ENCODE measurements at places on chromosomes 3 and 15.

- DNase-seq, result no peak
Observed at GRCh38 chr15:32867313-32867626, 149.5 kb downstream of the GREM1 start.

DNA sequence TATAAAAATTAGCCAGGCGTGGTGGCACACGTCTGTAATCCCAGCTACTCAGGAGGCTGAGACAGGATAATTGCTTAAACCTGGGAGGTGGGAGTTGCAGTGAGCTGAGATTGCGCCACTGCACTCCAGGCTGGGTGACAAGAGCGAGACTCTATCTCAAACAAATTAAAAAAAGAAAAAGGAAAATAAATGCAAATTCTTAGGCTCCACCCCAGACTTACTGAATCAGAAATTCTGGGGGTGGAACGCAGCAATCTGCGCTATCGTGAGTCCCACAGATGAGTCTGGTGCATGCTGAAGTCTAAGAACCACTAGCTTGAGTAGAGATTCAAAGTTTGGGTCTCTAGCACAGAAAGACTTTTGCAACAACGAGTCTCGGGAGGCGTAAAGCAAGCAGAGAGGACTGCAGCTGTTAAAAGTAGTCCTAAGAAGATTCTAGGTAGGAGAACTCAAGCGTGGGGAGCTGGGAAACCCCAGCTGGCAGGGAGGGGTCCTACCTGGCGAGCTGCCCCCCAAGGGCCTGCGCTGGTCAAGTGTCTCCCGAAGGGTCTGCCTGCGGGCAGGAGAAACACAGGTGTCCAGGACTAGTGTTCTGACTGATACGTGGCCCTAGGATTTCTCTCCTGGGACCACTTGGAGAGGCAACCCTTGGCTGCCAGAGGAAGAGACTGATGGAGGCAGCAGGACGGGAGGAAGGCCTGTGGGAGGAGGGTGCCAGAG lies 21.9 kb downstream of the CEP19 start:
- no peak for DNase-seq

DNA sequence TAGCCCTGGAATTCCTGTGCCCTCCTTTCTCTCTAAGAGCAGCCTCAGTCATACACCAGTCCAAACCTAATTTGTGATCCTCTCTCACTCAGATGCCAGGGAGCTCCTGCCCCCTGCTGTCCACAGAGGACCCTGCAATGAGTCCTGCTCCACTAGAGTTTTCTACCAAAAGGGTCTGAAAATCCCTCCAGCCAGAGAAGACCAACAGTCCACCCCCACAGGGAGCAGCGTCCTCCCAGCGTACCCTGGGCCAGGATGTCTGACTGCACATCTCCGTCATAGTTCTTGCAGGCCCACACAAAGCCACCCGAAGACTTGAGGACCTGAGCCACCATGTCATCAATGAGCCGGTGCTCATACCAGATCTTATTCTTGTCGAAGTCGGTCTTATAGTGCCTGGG lies 15.4 kb downstream of the IDH2 start:
- DNase-seq, result no peak

GRCh38 chr15:62607643-62608042 lies 434.9 kb upstream of the TPM1 start:
- DNase-seq, result no peak

DNA sequence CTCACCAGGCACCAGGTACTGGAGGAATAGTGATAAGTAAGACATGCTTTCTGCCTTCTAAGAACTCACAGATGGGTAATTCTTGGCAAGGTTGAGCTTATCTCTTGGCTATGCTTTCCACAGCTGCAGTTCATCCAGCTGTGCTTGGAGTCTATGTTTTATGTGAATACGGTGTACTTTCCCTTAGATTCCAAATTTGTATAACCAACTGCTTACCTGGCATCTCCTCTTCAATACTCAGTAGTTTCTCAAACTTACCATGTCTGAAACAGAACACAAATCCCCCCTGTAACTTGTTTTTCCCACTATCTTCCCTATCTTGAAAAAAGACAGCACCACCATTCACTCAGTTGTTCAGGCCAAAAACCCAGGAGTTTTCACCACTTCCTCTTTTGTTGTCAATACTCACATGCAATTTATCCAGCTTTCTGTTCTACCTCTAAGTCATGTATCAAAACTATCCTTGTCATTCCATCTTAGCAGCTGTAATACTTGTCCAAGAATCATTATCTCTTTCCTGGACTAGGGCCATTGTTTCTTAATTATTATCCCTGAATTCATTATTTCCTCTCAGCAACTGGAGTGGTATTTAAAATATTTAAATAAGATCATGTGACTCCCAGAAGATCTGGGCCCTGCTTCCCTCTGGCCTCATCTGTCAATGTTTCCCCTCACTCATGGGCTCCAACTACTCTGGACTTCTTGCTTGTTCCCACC lies 32.6 kb downstream of the COL6A5 start:
- DNase-seq, result no peak

DNA sequence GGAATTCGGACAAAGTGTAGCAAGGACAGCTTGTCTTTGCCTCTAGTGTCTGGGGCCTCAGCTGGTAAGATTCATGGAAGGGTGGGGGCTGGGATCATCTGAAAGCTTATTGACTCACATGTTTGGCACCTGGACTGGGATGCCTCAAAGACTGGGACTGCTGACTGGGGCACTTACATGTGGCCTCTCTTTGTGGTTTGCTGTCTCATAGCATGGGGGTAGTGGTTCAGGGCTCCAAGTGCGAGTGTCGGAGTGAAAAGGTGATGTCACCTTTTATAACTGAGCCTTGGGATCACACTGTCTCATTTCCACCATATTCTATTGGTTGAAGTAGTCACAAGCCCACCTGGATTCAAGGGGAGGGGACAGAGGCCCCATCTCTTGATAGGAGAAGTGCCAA lies 6.8 kb downstream of the MFSD1 start:
- no peak for DNase-seq

- no peak for DNase-seq
Observed at GRCh38 chr3:140597364-140597763, 80.5 kb upstream of the TRIM42 start.

DNA sequence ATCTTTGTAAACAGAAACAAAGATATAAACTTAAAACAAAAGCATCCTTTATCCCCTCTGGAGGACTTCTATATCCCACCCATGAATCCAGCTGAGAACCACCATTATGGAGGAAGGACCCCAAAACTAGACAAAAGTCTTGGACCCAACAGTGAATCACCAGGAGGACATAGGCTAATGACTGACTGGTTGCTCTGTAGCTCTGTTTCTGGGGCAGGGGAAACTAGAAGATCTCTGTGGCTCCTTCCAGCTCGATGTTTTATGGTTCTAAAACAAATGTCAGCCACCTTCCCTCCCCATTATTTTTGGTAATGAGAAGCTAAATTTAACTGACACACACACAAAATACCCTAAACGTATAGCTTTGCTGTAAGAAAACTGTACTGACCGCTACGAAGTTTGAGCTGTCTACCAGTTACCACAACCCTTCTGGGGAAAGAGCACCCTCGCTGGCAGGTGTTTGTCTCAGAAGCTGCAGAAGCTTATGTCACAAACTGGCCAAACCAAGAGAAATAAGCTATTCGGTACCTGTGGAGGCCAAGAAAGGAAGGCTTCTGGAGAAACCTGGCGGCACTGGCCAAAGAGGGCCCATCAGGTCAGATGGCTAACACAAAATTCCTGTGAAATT lies 36.4 kb downstream of the MB21D2 start:
- no peak for DNase-seq

GRCh38 chr3:97680210-97680609 lies 84.3 kb upstream of the ARL6 start:
- no peak for DNase-seq

DNA sequence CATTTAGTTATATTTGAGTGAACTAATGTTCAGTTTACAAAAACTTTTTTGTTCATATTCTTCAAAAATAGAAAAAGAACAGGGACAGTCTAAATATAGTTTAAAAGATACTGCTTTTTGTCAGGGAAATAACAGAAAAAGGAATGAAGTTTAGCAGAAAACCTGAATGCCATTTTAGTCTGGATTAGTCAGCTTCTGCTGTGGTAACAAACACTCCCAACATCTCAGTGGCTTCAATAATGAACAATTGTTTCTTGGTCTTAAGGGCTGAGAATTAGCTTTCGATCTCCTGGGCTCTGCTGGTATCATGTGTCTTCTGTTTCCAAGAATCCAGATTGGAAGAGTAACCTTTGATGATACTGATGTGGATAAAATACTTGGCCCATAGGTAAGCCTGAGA lies 12.4 kb upstream of the USP13 start:
- DNase-seq, result no peak

GRCh38 chr3:131036986-131037385 lies 10.3 kb downstream of the NEK11 start:
- DNase-seq, result no peak

DNA sequence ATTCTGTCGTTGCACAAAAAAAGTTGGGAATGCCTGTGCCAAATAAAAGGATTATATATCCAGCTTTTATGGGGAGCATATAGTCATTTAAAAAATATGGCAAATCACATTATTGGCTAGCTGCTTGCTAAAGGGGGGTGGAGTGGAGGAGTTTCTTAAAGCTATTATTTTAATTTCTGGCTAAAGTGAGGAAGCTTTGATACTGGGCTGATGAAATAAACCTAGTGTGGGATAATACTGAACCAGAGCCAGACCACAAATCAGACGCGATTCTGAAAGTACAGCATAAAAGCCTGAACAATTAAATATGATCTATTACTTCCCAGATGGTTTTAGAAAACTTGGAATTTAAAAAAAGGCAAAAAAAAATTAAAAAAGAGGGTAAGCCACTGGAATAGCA lies 14.4 kb downstream of the POLR2M start:
- DNase-seq, result no peak

DNA sequence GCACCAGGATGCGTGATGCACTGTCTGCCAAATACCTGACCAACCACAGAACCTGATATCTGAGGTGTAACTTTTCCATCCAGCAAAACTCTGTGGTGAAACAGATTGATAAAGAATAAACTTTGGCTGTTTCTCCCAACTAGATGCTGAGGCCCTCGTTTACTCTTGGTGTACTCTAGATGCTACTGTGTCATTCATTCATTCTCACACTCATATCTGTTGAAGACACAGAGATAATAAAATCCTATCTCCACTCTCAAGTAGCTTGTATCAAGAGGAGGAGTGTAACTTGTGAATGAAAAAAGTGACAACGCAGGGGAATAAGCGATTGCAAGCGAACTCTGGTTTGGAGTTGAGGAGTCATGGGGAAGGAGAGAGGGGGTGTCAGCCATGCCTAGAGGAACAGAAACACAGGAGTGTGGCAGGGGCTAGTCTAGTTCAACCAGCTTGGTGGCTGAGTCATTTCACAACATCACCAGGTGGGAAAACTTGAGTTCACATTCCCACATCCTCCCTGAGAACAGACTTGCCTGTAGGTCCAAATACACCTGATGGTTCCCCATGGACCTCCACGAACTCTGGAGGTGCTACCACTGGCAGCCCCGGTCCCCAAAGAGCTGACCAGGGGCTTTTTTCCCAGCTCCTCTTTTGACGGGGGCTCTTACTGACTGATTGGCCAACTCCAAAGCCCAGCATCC lies 73.3 kb upstream of the SNRK start:
- DNase-seq, result no peak

DNA sequence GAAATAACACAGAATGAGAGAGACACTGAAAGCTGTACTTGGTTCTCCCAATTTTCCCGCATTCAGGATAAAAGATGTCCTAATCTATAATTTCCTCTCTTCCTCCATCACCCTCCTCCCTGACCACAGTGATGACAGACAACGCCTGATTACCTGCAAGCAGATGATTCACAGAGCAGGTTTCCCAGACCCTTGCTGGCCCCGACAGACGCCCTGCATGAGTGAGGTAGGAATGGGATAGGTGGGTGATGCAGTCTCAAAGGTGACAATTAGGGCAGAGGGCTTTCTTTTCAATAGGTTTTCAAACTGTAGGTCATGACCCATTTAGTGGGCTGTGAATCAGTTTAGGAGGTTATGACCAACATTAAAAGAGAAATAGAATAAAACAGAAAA lies 5.2 kb upstream of the CXCR6 start:
- no peak for DNase-seq

DNA sequence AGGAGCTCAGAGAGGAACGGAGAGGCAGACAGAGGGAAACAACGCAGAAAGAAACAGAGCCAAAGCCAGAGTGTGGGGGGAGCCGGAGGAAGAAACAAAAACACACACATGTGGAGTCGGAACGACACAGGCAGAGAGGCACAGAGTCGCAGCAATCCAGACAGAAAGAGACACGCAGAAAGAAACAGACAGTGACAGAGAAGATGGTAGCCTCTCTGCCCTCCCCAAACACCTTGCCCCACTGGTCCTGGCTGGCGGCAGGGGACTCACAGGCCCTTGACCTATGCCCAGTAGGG lies 1.7 kb downstream of the NCKIPSD start:
- DNase-seq, result no peak

- DNase-seq, result no peak
Observed at GRCh38 chr3:194231929-194232832, 96.2 kb downstream of the HES1 start.

DNA sequence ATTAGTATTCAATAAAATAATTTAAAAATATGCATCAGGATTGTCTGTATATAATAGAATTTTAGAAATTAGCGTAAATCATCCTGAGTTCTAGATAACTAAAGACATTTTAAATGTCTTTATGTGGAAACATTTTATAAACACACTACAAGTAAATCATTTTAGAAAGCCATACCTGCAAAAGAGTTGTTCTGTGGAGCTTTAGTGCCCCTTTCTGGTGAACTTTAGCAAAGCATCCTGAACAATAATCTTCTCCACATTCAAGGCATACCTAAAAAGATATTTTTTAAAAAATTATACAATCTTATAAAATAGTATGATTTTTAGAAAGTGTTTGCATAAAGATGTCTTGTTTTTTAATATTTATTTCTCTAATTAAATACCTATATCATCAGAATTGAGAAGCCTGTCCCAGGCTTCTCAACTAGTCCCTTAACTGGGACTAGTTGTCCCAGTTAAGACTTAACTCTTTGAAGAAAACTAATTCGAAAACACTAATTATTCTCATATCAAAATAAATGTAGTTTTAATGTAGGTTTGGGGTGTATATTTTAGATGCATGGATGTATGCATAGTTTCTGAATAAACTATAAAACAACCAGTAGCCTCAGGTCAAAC lies 29.7 kb downstream of the ZBBX start:
- DNase-seq, result no peak

- no peak for DNase-seq
Observed at GRCh38 chr3:4888913-4889846, 90.1 kb upstream of the BHLHE40 start.

- DNase-seq, result no peak
Observed at GRCh38 chr3:128502712-128503111, 9.7 kb upstream of the GATA2 start.

DNA sequence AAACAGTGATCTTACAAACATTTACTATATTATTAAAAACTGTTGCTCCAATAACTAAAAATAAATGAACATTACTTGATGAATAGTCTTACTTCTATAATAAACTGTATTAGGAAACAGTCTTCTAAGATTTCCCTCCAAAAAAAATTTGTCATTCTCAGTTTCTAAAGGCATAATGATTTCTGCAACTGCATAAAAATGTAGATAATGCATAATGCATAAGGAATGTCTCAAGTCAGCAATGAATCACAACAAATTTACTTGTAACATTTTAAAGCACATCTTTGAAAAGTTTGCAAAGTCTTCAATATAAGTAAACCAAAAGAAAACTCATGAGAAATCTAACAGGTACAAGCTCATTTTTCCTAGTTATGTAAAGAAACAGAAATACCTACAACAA lies 113.5 kb downstream of the VPS13C start:
- no peak for DNase-seq

Measured in stimulated activated CD8-positive, alpha-beta memory T cell treated with anti-CD3 and anti-CD28 coated beads, Interleukin-15, amount 100 ng/mL, for 1 hour (primary cell).